ENCODE measurements at places on chromosomes 5 and 9. TPM values are rescaled to one million over a fixed set of nuclear protein-coding genes. Genes with fewer than 3 reads are reported as not detected.

DNA sequence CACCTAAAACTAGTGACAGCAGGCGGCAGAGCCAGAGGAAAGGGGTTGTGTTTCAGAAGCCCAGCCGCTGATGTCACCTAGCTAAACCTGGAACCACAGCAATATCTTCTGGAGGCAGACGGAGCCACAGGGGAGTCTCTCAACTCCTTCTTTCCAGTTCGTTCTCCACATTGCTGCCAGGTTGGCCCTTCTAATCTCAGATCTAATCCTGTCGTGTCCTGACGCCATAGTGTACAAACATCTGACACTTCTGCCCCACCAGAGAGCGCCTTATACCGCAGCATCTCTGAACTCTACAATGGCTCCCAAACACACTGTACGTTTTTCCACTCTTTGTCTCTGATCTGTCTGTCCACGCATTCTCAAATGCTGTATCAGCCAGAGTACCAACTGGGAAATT, 240.0 kb downstream of the SMARCA2 start:
- no peak for DNase-seq

DNA sequence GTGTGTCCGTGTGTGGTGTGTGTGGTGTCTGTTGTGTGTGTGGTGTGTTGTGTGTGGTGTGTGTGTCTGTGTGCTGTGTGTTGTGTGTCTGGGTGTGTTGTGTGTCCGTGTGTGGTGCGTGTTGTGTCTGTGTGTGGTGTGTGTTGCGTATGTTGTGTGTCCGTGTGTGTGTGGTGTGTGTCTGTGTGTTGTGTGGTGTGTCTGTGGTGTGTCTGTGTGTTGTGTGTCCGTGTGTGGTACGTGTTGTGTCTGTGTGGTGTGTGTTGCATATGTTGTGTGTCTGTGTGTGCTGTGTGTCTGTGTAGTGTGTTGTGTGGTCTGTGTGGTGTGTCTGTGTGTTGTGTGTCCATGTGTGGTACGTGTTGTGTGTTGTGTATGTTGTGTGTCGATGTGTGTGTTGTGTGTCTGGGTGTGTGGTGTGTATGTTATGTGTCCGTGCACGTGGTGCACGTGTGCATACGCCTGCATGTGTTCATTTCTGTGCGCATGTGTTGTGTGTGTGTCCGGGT, 72.3 kb downstream of the KCNT1 start:
- DNase-seq, result no peak

- no peak for DNase-seq
Measured at GRCh38 chr5:180399401-180400215, 46.5 kb upstream of the GFPT2 start.

DNA sequence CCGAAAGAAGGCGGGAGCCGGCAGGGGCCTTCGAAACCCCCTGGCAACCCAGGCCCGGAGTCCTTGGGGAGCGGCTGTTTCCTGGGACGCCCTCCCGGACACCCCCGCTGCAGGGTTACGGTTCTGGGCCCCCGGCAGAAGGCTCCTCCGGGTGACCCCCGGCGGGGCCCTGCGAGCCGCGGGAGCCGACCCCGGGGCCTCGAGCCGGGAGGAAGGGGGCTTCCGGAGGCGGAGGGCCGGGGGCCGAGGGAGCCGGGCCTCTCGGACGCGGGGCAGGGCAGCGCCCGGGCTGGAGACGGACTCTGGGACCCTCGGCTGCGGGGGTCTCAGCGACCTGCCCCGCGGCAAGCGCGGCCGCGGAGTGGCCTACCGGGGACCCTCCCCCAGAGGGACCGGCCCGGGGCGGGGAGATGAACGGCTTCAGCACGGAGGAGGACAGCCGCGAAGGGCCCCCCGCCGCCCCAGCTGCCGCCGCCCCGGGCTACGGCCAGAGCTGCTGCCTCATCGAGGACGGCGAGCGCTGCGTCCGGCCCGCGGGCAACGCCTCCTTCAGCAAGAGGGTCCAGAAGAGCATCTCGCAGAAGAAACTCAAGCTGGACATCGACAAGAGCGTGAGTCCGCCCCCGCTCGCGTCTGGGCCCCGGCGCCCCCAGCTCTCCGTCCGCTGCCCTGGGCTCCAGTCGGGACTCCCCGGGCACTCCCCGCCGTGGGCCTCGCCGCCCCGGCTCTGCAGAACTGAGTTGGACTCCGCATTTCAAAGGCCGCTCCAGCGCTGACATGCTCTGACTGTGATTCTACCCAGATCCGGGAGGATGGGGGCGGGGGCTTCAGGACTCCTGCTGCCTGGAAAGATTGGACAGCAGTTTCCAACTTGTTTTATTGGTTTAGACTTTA, 645 bp downstream of the SAP30L start:
- peak; percentile 44 for DNase-seq

- DNase-seq, result no peak
Measured at GRCh38 chr5:131534974-131535373, 100.1 kb downstream of the RAPGEF6 start.

- no peak for DNase-seq
Measured at GRCh38 chr9:87443006-87443405, 54.7 kb upstream of the DAPK1 start.

- DNase-seq, result no peak
Measured at GRCh38 chr5:83595217-83595616, 123.7 kb downstream of the VCAN start.

DNA sequence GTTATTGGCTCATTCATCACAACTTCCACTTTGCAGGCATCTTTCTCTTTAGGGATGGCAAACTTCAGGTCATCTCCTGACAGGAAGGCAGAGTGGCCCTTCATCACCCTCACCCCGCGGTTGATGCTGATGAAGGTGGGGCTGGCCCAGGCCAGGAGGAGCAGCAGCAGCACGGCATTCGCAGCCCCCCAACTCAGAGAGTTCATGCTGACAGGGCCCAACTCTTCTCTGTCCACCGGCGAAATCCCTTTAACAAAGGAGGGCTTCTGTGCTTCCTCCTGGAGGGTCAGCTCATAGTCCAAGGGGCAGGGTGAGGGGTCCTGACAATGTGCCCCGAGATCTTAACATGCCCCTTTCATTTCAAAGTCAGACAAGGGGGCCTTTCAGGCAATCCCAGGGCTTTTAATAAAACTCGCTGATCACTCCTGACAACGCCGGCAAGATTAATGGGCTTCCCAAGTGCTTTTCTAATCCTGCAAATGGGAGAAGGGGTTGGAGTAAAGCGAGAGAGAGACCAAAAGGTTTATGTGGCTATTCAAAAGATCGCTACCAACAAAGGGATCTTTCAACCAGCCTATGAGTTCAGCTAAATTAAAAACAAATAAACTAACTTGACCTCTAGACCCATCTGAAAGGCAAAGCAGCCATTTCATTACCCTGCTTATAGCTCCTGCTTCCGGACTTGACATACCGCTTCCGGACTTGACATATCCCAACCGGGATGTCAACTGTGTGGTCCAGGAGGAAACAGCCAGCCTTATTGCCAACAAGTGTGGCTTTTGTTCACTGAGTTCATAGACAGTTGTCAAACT, 41.2 kb downstream of the FREM1 start:
- no peak for DNase-seq

DNA sequence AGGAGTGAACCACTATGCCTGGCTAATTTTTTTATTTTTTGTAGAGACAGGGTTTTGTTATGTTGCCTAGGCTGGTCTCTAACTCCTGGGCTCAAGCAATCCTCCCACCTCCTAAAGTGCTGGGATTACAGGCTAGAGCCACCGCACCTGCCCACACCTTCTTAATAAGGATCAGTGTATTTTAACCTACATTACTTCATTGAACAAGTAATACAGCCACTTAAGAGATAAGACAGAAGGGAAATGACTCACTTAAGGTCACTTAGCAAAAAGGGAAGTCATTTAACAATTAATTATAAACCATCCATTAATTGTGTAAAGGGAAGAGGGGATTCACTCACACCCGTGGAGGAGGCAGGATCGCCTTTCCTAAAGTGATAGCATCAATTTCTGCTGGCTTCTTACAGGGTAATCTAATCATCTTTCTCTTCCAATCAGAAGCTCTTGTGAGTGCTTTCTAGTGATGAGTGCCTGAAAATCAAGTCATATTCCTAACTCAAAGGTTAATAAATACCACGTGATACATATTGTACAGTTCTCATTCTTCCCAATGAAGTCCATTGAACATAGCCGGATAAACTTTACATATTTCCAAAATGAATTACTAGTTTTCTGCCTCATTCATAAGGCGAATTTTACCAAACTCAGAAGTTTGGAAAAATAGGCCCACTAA, 3.5 kb downstream of the FBXW11 start:
- DNase-seq, result no peak

- no peak for DNase-seq
Measured at GRCh38 chr5:177428574-177429217, 2.2 kb downstream of the GRK6 start.

DNA sequence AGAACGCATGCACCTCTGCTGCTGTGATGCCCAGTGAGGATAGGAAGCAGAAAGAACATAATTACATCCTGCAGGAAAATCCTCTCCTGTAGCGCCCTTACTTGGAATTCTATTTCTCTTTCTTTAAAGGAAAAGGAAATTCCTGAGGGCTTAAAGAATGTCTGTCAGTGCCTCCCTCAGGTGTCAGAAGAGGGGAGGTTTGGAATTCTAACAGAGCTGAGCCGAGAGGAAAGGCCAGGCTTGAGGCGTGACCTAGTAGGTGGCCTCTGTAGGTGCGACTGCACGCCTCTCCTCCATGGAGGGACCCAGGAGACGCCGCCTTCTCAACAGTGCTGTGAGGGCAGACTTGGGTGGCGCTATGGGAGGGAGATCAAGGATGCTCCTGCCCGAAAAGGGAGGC, 55.9 kb upstream of the ERCC6L2 start:
- no peak for DNase-seq

GRCh38 chr5:136135536-136135935, 2.9 kb downstream of the SMAD5 start:
- DNase-seq, result no peak

DNA sequence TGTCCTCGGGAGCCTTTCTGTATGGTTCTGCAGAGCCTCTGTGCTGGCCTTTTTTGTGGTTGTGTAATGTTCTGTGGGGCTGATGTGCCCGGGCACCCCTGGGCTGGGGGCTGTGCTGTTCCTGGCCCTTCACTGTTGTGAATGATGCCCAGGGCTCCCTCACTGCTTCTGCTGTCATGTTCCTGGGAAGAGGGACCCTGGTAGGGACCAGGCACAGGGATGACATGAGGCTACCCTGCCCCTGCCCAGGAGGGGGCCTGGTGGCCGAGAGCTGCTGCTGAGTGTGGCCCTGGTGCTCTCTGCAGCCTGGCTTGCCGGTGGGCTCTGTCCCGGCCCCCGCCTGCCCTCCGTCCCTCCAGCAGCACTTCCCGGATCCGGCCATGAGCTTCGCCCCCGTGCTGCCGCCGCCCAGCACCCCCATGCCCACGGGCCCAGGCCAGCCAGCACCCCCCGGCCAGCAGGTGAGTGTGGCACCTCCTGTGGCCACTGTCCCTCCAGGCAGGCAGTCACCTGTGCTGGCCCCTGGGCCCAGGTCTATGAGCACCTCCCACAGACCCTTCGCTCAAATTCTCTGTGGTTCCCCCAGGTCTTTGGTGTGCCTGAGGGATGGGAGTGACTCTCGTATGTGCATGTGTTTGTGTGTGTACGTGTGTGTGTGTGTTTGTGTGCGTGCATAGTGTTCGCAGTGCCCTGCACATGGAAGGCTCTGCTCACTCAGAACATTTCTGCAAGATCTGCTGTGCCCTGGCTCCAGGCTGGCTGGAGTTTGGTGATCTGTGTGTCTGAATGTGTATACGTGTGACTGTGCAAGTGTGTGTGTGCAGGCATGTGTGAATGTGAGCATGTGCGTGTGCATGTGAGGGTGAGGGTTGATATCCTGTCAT, 72.3 kb downstream of the WNK2 start:
- DNase-seq, result no peak

GRCh38 chr9:131277910-131278701, 1.8 kb upstream of the FAM78A start:
- DNase-seq, result peak; percentile 87

DNA sequence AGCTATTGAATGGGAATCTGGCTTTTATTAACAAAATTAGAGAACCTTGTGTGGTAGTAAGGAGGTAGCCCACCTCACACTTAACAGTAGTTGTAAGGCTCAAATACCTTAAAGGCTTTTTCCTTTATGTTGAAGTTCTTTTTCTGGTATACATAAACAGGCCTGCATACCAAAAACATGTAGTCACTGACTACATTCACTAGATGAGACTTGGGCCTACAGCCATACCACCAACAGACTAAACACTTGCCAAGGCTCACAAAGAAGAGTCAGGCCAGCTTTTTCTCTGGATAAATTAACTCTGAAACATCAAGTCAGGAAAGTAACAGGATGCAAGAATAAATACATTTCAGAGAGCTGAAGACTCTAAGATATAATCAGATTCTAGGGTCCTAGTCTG, 78.6 kb upstream of the MPDZ start:
- no peak for DNase-seq

DNA sequence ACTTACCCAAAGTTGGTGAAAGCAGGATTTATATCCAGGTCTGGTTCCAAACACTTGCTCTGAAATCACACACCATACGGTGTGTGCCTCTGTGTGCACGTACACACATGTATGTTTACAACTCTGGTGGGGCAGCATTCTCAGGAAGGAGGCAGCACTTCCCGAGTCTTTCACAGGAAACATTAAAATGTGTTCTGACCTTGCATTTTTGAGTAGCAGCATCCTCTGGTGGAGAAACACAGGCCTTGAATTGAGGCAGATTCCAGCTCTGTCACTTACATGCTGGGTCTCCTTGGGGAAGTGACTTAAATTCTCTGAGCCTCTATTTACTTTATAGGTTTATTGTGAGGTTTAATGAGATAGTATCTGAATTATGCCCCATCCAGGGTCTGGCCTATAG, 126.4 kb downstream of the RGS3 start:
- DNase-seq, result no peak

GRCh38 chr9:34179213-34180136, 632 bp downstream of the UBAP1 start:
- peak; percentile 66 for DNase-seq

DNA sequence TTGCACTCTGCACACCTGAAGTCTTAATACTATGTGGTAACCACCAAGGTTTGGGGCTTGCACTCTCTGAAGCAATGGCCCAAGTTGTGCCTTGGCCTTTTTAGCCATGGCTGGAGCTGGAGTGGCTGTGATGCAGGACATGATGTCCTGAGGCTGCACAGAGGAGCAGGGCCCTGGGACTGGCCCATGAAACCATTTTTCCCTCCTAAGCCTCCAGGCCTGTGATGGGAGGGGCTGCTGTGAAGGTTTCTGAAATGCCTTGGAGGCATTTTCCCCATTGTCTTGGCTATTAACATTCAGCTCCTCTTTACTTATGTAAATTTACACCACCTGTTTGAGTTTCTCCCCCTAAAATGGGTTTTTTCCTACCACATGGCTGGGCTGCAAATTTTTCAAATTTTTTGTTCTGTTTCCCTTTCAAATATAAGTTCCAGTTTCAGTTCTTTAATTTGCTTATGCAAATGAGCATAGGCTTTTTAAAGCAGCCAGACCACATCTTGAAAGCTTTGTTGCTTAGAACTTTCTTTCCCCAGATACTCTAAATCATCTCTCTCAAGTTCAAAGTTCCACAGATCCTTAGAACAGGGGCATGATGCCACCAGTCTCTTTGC, 237.4 kb upstream of the DMAC1 start:
- DNase-seq, result no peak

GRCh38 chr9:107841076-107841475, 351.5 kb upstream of the KLF4 start:
- no peak for DNase-seq

The MINAR2 gene
- not detected for total RNA-seq

The TSSK1B gene
- 0.11 TPM for total RNA-seq

The CCIN gene
- not detected for total RNA-seq

The CBY3 gene
- not detected for total RNA-seq

The BAAT gene
- not detected for total RNA-seq

The PCDHB12 gene
- 1.5 TPM for total RNA-seq

The AGTPBP1 gene
- 45.3 TPM for total RNA-seq

The OR1J4 gene
- not detected for total RNA-seq

The RFESD gene
- total RNA-seq, result 5.3 TPM

The TAF11L12 gene
- not detected for total RNA-seq

The EGFLAM gene
- total RNA-seq, result 15.3 TPM

The HMCN2 gene
- 4.6 TPM for total RNA-seq

The SYK gene
- 3.4 TPM for total RNA-seq

The SNX24 gene
- total RNA-seq, result 13.7 TPM
